ENCODE measurements at places on chromosomes 12 and 14.
A peak's percentile ranks its signal among the peaks of the same experiment; 100 is the strongest.

- DNase-seq: no peak
Measured at GRCh38 chr12:110564471-110564991, 18.6 kb downstream of the PPTC7 start.

DNA sequence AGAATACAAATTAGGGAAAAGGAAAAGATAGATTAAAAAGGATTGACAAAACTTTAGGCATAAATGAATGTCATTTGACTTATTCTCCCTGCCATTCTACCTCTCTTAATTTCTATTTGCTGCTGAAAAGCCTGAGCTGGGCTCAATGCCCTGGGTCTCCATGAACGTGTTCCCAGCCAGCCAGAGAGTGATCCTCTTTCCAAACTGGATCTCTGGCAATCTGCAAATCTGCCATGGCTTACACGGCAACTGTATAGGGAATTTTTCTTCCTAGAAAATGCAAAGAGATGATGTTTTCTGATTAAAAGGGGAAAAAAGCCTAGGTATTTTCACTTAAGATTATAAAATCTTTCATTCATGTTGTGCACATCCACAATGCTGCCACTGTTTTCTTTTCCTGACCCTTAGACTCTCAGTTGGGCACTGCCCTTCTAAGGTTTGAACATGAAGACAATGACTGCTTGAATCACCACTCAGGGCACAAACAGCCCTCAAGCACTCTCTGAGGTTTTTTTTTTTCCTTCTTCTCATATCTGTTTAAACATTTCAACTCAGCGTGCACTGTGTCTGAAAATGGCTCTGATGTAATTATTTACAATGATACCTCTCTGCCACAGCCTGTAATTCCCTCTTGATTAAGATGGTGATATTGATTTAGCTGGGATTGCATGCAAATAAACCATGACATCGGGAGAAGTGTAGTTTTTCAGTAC, 60.3 kb downstream of the DACT1 start:
- DNase-seq: no peak

DNA sequence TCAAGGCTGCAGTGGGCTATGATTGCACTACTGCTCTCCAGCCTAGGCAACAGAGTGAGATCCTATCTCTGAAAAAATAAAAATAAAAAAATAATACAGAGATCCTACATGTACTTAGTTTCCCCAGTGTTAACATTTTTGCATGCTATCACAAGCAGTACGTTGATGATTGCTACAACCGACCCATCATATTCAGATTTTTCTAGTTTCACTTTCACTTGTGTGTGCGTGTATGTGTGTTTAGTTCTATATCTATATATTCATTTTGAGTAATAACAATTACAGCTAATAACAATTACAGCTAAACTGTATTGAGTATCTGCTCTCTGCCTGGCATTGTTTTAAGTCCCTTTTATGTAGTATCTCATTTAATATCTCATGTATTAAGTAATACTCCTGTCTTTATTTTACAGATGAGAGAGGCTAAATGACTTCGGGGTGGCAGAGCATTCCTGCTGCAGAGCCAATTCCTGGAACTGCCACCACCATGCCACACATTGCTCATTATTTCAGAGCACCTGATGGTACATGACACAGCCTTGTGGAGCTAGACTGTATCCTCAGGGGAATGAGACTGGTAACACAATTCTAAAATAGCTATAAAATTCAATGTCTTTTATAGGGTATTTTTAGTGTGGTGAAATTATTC, 153.1 kb downstream of the BCAT1 start:
- DNase-seq: no peak

DNA sequence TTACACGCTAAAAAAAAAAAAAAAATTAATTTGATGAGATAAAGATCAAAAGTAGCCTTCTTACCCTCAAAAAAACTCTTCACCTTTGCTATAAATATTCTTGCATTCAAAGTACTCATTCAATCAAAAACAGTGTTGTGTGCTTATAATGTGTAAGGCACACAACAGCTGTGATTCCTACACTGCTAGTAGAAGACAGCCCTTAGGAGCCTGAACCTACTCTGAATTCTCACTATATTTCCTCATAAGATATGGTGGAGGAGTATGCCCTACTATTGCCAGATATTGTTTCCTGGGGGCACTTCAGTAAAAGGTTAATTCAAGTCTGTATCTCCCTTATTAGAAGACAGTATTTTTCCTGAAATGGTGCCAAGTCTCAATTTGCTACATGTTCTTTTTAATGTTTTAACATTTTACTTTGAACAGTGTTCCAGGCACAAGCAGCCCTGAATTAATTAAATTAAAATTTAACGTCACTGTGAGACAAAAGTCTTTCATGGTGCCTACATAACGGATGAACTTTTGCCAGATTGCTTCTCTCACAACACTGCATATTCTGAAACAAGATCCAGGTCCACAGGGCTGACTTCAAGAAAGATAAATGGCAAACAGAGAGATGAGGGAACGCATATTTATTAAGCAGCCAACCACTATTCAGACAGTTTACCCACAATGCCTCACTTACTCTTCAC, 19.3 kb downstream of the PPP2R5E start:
- DNase-seq: no peak

GRCh38 chr12:42981379-42981778, 391.8 kb upstream of the PRICKLE1 start:
- DNase-seq: no peak

GRCh38 chr12:102769323-102769916, 147.6 kb downstream of the PAH start:
- DNase-seq: peak; percentile 67

DNA sequence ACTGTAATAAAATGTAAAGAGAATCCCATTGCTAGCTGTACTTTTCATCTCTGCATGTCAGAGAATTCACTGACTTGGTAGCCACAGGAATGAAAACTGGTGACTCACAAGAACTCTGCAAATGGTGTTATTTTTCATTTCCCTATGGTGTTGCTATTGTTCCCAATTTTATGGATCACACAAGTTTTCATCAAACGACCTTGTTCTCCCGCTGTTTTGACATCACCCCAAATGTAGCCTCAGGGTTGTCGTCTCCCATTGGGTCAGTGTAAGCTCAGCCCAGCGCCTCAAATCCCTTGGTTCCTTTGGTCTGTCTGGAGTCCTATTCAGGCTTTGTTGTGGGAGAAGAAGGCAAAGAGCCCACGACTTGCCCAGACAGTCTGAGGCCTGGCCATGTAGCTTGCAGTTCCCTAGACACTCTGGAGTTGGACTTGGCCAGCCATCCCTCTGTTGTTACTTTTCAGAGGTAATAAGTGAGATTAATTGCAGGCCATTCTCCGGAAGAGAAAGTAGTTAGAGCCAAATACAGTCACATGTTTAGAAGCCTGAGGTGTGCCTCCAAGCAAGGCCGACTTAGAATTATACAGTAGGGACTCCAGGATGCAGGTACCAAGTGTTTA, 159.2 kb downstream of the TGFB3 start:
- no peak for DNase-seq

DNA sequence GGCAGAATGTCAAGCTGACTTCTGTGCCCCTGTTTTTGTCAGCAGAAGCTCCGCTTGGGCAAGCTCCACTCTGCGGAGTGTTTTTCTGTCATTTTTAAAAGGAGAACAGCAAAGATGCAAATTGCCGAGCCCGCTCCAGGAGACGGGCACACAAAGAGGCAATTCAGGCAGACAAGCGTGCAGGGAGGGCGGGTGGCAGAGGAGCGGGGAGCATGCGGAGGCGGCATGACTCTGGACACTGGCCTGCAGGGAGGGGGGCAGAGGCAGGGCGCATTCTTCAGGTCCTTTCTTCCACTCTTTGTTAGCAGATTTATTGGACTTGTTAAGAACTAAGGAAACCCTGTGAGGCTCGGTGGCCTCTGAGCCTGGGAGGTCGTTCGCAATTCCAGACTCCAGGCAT, 187.3 kb upstream of the RMST start:
- no peak for DNase-seq

DNA sequence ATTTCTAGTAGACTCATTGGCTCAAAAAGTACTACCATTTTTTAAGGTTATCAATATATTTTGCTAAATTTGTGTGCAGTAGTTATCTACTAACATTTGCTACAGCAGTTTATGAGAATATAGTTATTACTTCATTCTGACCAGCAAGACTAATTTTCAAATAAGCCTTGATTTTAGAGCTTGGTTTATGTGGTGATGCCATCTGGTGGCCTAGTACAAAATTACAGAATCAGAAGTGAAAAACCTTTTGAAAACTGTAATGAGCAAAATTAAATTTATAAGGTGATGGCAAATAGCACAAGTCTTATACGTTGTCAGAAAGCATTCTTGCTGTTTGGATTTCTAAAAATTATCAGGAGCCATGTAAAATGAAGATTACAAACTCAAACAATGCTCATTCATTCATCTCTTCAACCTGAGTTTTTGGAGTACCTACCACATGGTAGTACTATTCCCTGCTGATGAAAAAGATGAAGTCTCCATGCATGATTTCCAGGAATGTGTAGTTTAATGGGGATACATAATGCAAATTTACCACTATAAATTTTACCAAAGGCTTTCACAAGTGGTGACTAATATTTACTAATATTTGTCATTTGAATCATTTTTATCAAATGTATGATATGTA, 51.0 kb downstream of the MAGOHB start:
- peak; percentile 18 for DNase-seq
